ENCODE measurements at places on chromosomes 6 and 20.

DNA sequence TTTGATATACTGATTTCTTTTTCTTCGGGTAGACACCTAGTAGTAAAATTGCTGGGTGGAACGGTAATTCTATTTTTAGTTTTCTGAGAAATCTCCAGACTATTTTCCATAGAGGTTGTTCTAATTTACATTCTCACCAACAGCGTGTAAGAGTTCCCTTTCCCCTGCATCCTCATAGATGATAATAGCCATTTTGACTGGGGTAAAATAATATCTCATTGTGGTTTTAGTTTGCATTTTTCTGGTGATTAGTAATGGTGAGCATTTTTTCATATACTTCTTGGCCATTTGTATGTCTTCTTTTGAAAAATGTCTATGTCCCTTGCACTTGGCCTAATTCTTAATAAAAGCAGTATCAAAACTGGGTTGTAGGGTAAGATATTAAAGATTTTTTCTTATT lies 148.9 kb upstream of the SIM1 start:
- DNase-seq: no peak

DNA sequence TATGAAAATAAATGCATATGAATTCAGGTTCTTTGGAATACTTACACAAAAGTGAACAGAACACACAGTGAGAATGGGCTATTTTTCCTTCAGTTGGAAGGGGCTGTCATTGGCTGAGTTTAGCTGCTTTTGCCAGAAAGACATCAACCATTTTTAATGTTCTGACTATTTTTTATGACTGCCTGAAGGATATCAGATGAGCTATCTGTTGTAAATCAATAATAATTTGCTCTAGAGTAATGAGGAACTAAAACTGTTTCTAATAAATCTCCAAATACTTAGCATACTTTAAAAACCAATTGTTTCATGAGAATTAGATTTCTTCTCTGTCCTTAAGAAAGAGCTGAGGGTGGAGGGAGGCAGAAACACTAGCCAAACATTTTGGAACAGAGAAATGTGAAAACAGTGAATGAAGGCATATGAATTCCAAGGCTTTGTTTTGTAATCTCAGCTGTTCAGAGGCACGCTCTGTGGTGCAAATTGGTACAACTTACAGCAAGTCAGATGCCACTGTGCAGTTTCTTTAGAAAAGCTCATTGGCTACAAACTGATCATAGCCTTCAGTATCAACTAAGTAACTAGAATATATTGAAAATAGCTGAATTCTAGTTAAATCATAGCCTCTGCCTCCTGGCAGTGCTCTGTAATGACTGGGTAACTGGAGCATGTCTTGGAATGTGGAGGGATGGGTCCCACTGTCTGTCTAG lies 228.9 kb upstream of the JAG1 start:
- no peak for DNase-seq

DNA sequence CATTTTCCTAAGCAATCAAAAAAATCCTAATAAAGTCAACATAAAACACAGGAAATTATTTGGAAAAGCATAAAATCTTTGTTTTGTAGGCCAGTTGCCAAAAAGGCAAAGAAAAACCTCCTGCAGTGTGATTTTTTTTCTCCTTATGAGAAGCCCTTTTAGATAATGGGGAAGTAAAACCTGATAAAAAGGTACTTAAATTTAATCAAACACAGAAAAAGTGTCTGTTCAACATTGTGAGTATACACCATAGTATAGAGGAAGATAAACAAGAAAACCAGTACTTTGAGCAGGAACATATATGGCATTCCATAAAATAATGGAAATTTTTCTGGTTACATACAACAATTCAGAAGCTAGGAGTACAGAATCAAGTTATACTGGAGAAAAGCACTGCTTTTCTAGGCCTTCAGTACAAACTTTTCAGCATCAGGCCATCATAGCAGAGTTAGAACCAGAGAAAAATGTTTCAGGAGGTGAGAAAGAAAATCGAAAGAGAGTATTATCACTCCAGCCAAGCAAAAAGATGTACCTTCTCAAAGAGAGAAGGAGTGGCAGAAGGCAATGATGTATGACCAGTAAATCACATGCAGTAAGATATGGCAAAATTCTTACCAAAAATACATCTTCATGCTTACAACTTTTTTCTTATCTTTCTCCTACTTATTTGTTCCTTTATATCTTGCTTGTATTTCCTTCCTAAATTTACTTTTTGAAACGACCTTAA lies 494.9 kb downstream of the KIF16B start:
- no peak for DNase-seq

GRCh38 chr6:84597238-84597875 lies 167.0 kb downstream of the TBX18 start:
- DNase-seq: no peak

DNA sequence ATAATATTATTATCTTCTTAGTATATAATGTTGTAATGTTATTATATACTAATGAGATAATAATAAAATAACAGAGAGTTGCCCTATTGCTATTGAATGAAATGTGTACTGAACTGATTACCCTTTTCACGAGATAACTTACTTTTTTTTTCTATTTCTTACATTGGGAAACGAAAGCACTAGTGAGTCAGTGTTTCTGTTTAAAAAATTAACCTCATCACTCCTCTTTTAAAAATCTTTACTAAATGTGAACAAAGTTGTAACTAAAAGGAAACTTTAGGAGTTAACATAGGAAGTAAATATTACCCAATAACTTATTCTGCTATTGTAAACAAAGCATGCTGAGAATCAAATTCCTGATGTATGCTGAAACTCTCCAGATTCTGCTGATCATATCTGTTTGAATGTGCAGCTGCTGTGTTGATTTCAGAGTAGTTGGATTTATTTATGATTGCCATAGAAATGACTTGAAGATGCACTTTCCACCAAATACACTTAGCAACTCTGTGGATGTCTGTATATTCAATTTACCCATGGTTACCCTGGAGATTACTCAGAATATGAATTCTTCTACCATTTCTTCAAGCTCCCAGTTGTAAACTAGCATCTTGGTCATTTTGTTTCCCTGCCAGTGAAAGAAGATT lies 523.4 kb downstream of the TENT5A start:
- DNase-seq: no peak

- DNase-seq: no peak
These were observed 580.3 kb upstream of the ADGRB3 start for GRCh38 chr6:68054756-68055155.

GRCh38 chr20:50190251-50191064 lies at the start of gene CEBPB:
CEBPB (plus strand) TSS chr20:50190830; CDS start chr20:50191034, 204 bp downstream.
- DNase-seq: peak; percentile 85

DNA sequence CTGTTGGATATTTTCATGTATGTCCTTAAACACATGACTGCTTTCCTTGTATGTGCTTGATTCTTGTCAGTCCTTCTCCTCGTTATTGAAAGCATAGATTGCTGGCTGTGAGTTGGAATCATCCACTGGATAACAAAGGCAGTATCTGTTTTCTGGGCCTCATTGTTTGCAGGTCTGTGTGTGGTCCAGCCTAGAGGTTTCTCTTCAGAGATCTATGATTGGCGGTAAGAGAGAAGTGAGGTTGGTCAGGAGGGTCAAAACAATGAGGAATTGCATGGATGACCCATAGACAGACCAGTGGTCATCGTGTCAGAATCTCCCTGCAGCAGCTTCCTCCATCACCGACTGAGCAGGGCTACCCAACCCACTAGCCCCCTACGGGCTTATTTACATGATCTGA lies 915.0 kb downstream of the KIF16B start:
- no peak for DNase-seq

DNA sequence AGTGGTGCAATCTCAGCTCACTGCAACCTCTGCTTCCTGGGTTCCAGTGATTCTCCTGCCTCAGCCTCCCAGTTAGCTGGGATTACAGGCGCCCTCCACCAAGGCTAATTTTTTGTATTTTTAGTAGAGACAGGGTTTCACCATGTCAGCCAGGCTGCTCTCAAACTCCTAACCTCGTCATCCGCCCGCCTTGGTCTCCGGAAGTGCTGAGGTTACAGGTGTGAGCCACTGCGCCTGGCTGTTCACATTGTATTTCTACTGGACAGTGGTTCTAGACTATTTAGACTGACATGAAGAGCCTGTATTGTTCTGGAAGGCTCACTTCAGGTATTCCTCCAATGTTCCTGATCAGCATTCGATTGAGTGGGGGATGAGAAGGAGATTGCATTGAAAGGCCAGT lies 14.8 kb upstream of the OVOL2 start:
- DNase-seq: no peak

GRCh38 chr6:25703005-25703404 lies 51.0 kb downstream of the SCGN start:
- DNase-seq: no peak

GRCh38 chr6:148629592-148630465 lies 117.0 kb upstream of the UST start:
- no peak for DNase-seq

DNA sequence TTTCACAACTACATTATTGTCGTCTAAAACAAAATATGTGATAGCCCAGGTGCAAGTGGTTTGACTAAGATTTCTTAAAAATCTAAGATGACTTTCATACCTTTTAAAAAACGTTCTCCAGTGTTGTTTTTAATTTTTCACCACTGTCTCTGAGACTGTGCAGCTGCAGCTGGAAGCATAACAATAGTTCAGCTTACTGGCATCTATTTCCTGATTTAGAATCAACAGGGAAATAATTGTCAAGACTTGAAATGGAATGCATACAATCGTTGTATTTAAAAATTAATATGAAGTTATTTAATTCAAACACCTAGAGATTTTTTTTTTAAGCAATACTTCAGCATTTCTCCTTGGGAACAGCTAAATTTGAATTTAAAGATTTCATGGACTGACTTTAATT lies 982.0 kb upstream of the EPHA7 start:
- DNase-seq: no peak

- no peak for DNase-seq
These were observed 113.9 kb downstream of the NFATC2 start for GRCh38 chr20:51428401-51429143.

GRCh38 chr6:23905133-23905815 lies 220.7 kb upstream of the NRSN1 start:
- no peak for DNase-seq

GRCh38 chr6:85669735-85670194 lies 27.1 kb upstream of the SYNCRIP start:
- DNase-seq: peak; percentile 76

GRCh38 chr20:11035211-11035610 lies 361.4 kb upstream of the JAG1 start:
- DNase-seq: no peak

GRCh38 chr6:36224918-36225461 lies 28.4 kb downstream of the BRPF3 start:
- DNase-seq: no peak

DNA sequence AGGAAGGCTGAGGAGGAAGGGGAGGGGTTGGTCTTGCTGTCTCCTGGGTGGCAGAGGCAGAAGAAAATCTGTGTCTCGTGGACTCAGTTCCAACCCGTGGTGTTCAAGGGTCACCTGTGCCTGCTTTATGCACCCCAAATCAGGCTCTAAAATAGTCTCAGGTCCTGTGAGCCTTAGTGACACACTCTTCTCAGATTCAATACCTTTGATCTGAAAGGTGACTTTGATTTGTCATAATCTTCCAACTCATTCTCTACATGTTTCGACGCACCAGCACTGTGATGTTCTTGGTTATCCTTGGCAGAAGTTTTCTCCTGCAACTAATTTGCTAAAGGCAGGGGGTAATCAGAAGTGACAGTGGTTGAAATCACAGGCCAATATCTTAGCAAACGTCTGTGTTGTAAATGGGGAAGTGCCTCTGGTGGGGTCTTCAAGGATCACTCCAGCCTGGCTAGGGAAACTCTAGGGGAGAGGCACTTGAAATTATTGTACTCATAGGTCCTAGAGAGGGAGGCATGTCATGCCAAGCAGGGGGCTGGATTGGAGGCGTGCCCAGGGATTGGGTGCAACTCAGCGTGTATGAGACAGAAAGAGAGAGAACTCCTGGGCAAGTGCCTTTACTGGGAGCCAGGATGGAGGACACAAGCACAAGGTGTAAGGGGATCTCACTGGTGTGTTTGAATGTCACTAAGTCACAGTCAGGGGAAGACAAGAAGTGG lies 19.0 kb upstream of the PRND start:
- DNase-seq: no peak

DNA sequence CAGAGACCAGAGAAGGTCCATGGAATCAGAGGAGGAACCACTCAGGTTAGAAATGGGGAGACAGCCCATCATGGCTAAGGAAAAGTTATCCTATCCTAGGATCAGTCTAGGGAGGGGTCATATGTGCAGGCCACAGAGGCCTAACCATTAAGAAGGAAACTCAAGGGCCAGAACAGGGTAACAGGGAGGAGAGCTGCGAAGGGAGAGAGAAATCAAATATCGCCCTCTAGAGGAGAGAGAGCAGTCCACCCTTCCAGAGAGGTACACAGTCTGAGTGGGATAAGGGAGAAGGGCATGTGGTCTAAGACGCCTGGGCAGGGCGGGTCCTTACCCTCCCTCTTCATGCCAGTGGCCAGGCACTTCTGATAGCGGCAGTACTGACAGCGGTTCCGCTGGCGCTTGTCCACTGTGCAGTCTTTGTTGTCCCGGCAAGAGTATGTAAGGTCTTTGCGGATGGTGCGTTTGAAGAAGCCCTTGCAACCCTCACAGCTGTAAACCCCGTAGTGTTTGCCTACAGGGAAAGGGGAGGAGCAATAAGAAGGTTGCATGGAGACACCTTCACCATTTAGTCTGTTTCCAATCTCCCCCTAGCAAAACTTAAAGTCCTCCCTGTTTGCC lies 2.9 kb downstream of the RXRB start:
- peak; percentile 70 for DNase-seq

- DNase-seq: no peak
These were observed 4.1 kb downstream of the CNBD2 start for GRCh38 chr20:35972462-35972861.
